ENCODE measurements at places on chromosomes 5 and 9.

DNA sequence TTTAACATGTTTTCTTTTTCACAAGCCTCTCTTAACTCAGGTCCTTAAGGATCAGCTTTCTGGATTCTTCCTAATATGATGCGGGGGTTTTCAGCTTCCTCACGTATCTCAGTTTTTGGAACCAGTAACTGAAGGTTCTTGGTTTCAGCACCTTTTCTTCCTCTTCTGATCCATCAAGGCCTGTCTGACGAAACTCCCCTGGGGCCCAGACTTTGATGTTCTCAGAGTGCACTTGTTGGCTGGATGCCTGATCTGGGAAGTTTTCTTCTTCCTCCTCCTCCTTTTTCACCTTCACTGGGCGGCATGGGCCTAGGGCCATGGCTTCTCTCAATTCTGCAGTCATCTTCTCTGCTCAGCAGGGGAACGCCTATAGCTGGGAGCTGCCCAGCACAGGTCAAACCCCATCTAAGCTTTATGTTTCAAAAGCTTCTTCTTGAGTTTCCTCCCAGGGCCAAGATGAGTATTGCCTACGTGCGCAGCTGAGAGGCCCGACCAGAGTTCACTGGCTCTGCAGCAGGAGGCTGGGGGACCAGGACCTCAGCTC lies 44.8 kb downstream of the GHR start:
- no peak for DNase-seq

DNA sequence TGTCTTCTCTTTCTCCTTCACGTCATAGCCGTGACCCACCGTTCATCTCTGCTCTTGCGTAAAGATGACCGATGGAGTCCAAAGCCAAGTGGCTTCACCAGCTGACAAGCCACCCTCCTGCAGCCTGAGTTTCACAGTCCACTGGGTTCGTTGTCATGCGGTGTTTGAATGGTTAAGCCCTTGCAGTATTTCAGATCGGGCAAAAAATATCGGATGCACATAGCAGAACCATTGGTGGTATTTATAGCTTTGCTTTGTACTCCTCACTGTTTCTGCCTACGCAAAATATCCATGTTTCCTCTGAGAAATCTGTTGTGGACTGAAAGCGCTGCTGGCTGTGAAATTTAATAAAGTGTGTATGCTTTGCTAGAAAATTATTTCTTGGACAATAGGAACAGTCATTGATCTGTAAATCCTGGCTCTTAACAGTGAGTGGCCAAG lies 34.5 kb upstream of the NCS1 start:
- DNase-seq, result no peak

DNA sequence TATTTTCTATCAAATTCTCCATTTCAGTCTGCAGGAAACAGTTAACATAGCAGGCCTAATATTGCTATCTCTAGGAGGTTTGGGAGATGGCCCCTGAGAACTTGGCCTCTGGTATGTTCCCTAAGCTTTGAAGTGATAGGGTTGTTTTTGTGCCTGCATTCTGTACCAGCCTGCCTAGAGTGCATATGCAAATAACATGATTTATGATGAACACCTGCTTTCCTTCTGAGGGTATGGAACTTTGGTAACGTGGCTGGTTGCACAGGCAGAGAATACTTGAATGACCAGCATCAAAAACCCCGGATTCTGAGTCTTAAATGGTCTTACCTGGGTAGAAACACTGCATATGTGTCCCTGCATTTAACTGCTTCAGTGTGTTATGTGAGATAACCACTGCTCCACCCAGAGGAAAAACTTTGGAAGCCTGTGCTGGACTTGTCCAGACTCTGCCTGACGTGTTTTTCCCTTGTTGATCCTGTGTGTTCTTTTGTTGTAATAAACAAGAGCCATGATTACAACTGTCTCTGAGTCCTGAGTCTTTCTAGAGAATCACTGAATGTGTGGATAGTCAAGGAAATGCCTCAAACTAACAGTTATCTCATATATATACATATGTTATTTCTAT lies 111.3 kb upstream of the ABCA1 start:
- no peak for DNase-seq

DNA sequence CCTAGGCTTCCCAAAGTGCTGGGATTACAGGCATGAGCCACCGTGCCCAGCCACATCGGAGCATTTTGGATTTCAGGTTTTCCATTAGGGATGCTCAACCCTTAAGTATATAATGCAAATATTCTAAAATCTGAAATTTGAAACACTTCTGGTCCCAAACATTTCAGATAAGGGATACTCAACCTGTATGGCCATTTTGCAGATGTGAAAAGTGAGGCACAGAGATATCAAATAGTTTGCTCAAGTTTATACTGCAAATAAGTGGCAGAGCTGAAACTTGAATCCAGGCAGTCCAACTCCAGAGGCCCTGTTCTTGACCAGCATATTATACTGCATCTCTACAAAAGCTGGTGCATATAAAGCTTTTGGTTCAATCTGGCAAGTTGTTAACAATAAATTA lies 2.4 kb downstream of the WDR31 start:
- DNase-seq, result no peak

- no peak for DNase-seq
These were observed 11.2 kb upstream of the TRIO start for GRCh38 chr5:14131855-14132503.

DNA sequence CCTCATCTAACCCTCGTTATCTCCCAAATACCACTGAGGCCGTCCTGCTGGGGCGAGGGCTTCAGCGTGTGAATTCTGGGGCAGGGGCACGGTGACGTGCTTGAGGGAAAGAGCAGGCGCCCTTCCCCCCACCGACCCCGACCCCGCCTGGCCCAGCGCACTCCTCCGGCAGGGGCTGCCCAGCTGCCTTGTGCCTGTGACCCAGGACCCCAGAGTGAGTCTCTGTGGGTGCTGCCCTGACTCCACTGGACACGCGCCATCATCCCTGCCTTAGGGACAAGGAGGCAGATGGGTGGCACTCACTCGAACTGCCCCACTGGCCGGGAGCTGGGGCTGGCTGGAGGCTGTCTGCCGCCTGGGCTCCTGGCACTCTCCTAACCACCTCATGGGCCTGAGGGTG lies 136.2 kb upstream of the LPCAT1 start:
- DNase-seq, result no peak

- DNase-seq, result no peak
These were observed 74.1 kb downstream of the HMHB1 start for GRCh38 chr5:143886096-143886495.

DNA sequence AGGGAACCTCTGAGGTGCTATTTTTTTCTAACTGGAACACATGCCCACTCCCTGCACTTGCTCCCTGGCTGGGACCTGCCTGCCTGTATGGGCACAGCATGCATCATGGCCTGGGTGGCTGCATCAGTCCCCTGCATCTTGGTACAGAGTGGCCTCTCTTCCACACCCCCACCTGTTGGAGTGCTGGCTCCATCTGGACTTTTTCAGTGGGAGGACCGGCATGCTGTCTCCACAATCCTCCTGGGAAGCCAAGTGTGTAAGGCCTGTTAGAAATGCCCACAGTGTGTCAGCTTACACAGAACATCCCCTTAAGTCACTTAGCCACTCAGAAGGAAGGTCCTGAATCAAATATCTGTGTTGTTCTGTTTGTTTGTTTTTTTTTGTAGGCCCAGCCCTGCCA lies 102.9 kb downstream of the MARCHF3 start:
- DNase-seq, result no peak

DNA sequence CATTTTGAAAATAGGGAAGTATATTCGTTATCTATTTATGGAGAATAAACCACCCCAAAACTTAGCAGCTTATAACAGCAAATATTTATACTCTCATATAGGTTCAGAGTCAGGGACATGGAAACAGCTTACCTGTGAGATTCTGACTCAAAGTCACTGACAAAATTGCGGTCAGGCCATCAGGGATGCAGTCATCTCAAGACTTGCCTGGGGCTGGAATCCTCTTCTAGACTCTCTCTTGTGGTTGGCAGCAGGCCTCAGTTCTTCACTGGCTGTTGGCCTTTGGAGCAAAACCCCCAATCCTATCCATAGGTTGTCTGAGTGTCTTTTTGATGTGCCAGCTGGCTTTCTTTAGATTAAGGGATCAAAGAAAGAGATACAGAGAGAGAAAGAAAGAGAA lies 275.6 kb downstream of the SEC61B start:
- DNase-seq, result no peak

DNA sequence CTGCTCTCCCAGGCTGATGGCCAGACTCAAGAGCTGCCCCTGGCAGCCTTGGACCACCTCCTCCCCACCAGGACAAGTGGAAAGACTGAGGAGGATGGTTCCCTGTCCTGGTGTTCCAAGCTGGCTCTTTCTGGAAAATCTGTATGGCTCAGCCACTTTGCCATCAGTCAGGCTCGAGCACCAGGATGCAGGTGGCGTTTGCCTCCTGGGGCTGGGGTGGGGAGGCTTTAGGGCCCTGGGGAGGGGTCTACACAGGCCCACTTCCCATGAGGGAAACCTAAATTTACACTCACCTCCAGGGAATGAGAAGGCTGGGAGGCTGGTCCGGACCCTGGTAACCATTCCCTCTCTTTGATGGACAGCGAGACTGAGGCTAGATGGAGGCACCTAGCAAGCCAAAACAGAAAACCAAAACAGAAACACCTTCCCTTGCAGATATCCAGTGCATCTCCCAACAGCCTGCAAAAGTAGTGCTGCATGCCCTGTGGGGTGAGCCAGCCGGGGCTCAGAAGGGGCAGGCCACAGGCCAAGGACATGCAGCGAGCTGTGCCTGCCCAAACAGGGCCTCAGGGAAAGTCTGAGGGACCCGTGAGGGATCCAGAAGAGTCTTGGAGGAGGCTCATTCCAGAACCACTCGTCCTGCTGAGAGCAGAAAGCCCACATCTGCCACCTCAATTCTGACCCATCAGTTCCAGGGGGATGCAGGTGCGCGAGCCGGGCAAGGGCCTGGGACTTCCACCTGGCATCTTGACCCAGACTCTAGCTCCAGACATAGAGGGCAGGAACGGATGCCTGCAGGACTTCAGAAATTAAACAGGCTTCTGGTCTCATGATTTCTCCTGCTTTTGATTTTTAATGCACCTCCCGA lies 5.4 kb upstream of the CSF2 start:
- DNase-seq, result no peak

- no peak for DNase-seq
These were observed 131.1 kb downstream of the OLFM1 start for GRCh38 chr9:135218331-135219225.

GRCh38 chr5:149073213-149073612 lies 10.4 kb upstream of the SH3TC2 start:
- DNase-seq, result no peak

DNA sequence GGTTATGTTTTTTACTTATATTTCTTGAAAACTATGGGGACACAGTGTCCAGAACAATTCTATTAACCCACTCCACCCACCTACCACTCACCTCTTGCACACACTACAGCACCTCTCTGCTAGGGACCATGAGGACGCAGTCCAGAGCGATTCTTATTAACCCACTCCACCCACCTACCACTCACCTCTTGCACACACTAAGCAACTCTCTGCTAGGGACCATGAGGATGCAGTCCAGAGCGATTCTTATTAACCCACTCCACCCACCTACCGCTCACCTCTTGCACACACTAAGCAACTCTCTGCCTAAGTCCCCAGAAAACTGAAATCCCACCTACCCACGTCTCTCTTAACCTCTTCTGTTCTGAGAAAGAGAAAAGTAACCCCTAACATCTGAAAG lies 2.2 kb upstream of the SHROOM1 start:
- no peak for DNase-seq

DNA sequence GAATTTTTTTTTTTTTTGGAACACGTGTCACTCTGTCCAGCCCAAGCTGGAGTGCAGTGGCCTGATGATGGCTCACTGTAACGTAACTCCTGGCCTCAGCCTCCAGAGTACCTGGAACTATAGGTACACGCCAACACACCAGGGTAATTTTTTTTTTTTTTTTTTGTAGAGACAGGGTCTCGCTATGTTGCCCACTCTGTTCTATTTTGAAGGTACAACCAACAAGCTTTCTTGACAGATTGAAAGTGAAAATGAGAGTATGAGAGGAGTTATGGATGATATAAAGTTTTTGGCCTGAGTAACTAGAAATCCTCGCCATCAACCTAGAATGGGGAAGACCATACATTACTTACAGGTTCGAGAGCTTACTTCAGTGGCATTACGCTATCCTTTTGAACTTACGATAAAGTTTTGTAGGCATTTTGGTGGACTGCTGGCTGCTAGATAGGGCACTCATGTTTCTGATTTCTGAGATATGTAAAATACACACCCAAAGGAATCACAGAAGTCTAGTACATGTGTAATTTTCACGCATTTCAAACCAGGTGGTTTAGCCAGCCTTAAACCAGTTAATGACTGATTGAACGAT lies 806 bp upstream of the CDC42SE2 start:
- DNase-seq, result no peak

GRCh38 chr5:59548807-59549357 lies 344.6 kb downstream of the PDE4D start:
- DNase-seq, result no peak
